ENCODE measurements at places on chromosomes 3 and 15. TPM values are rescaled to one million over a fixed set of nuclear protein-coding genes. Genes with fewer than 3 reads are reported as not detected.

TMCO5A gene
- not detected for total RNA-seq

OXTR gene
- 1.1 TPM for total RNA-seq

MESP1 gene
- 6.0 TPM for total RNA-seq

ZKSCAN7 gene
- total RNA-seq = not detected

MAPKAPK3 gene
- total RNA-seq = 50.8 TPM

GP9 gene
- not detected for total RNA-seq

ALPK3 gene
- total RNA-seq = 0.42 TPM

HIGD2B gene
- total RNA-seq = 0.11 TPM

PARP3 gene
- total RNA-seq = 39.1 TPM

KLHL40 gene
- total RNA-seq = not detected

SPATA12 gene
- not detected for total RNA-seq

All from A375 (cell line).